ENCODE measurements at places on chromosomes 2 and 18.

GRCh38 chr2:11279398-11279797 lies 65.0 kb downstream of the ROCK2 start:
- no peak for DNase-seq

DNA sequence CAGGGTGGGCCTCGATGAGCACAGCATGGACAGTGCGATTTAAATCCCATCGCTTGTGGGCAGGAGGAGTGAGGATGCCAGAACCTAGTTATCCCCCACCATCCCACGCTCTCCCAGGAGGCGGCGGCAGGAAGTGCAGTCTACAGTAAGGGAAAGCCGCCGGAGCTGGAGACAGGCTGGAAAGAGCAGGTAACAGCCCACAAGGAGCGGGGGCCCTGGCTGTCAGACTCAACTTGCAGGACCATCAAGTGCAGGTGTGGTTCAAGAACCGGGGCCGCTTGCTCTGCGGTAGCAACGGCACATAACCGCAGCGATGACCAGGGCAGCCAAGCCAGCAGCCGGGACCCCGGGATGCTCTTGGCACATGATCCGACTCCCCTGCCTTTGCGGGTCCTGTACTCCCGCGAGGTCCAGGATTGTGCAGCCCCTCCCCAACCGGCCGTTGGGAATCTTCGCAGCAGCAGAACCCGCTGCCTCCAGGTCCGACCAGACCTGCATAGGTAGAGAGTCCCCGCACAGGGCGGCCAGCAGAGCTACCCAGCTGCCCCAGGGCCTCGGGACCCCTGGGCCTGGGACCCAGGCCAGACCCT lies 82.1 kb downstream of the BIN1 start:
- DNase-seq = no peak

DNA sequence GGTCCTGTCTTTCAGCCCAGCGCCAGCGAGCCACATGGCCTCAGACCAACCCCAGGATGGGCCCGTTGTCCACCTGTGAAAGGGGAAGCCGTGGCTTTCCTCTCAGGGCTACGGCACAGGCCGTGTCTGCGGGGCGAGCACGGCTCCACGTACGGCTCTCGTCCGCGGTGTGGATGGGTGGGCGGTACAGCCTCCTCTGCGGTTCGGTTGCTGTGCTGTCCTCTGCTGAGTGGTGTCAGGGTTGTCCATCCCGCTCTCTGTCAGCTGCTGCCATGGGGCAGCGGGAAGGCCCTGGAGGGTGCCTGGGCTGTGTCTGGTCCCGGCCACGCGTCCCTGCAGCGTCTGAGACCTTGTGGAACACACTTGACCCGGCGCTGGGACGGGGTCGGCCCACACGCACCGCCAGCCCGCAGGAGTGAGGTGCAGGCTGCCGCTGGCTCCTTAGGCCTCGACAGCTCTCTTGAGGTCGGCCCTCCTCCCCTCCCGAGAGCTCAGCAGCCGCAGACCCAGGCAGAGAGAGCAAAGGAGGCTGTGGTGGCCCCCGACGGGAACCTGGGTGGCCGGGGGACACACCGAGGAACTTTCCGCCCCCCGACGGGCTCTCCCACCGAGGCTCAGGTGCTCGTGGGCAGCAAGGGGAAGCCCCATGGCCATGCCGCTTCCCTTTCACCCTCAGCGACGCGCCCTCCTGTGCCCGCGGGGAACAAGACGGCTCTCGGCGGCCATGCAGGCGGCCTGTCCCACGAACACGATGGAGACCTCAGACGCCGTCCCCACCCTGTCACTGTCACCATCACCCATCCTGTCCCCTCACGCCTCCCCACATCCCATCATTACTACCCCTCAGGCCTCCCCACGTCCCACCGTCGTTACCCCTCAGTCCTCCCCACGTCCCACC lies 128.7 kb downstream of the NFATC1 start:
- DNase-seq = no peak

DNA sequence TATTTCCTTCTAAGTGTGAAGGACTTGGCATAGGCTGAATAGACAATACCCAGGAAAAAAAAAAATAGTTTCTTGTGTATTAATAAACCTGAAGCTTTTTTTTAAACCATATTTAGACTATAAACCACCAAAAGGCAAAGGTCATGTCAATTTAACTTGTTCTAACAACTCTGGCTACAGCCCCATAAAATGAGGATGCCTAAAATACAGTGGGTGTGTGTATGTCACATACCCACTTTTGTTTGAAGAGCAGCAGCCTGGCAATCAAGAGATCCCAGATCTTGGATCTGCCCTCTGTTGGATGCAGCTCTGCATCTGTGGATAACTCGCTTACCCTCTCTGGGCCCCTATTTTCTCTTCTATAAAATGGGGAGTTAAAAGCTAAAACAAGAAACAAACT lies 65.4 kb downstream of the SATB2 start:
- no peak for DNase-seq

GRCh38 chr2:42025151-42025582 lies 22.7 kb upstream of the PKDCC start:
- no peak for DNase-seq

DNA sequence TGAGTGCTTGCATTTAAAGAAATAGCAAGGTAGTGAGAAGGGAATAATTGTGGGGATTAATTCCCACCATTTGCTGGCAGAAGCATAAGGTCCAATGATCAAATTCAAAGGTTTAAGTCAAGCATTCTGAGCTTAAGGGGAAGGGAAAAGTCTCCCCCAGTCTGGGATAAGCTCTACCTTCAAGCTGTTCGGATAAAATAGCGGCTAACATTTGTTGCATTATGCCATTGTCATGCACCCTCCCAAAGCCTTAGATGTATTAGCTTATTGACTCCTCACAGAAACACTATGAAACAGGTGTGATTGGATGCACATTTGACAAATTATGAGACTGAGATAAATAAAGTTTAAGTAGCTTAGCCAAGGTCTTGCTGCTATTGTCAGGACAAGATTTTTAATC lies 52.2 kb upstream of the TGIF1 start:
- no peak for DNase-seq

DNA sequence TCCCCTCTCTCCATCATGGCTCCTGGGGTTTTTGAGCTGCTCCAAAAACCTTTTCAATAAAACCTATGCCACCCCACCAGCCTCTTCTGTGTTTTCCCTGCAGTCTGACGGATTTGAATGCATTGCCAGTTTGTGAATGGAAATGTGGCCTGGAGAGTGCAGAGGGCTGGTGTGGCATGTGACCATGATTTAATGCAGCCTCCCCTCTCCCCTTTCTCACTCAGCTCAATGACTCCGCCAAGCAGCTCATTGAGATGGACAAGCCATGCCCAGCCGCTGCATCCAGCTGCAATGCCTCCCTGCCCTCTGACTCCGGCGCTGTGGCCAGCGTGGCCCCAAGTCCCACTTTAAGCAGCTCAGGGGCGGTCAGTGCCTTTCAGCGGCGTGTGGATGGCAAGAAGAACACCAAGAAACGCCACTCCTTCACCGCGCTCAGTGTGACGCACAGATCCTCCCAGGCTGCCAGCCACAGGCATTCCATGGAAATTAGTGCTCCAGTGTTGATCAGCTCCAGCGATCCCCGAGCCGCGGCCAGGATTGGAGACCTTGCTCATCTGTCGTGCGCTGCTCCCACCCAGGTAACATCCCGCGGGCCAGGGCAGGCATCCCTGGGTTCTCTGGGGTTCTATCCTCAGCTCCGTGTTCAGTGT lies 215.3 kb downstream of the SEPTIN10 start:
- no peak for DNase-seq

GRCh38 chr18:21912339-21913239 lies 172.0 kb downstream of the MIB1 start:
- no peak for DNase-seq

- DNase-seq = no peak
These were observed 264.6 kb upstream of the CYP26B1 start for GRCh38 chr2:72412214-72412613.

DNA sequence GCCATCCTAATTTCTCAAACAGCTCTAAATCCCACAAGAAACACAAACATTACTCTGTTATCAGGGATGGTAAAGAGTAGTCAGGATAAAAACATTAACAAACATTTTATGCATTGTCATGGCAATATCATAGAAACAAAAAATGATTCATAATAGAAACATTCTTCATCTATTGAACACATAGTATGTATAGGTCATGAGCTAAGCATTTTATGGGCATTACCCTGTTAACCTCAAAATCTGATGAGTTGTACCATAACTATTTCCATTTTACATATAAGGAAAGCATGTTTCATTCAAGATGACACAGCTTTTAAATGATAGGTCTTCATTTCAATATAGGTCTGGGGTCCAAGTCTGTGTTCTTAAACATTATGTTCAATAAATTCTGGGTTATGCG lies 344.9 kb downstream of the RND3 start:
- no peak for DNase-seq

DNA sequence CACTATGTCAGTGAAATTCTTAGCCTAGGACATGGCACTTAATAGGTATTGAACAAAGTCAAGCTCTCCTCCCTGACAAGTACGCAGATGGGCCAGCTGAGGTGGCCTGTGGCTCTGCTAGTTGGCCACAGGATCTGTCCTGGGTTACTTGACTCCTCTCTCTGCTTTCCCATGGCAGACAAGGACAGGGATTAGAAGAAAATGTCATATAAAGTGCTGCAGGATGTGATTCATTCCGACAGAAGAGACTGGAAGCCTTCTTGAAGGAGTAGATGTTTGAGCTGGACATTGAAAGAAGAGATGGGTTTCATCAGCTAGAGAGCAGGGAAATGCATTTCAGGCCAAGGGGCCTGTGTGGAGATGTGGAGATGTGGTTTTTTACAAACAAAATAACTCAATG lies 46.7 kb downstream of the SMAD7 start:
- no peak for DNase-seq

DNA sequence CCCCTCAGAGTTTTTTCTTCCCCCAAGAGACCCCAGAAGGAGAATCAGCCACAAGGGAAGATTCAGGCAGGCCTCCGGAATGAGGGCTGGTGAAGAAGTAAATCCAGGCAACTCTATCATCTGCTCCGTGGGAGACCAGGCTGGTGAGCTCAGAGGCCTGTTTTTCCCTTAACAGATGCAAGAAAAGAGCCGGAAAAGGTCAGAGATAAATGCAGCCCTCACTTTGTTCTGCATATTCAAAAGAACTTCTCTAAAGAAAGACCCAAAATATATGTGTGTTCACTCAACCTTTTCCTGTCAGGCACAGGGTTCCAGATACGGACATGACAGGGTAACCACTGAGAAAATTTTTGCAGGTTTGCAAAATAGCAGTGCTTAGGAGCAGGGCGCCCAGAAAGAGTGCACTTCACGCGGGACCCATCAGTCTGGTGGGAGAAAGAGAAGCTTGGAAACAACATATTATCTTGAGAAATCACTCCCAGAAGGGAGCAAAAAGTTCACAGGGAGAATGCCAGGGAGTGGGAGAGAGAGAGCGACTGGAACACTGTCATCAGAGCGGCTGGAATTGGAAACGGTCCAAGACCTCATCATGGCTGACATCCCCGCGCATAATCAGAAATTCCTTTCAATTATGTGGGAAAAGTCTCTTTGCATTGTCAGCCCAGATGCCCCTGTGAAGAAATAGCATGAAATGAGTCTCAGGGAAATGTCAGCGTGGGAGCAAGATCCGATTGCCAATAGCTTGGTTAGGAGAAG lies 244.8 kb upstream of the SLC14A2 start:
- DNase-seq = no peak

GRCh38 chr2:123073371-123073770 lies 951.7 kb upstream of the CNTNAP5 start:
- DNase-seq = no peak

GRCh38 chr2:37769551-37769950 lies 98.1 kb upstream of the CDC42EP3 start:
- no peak for DNase-seq

- no peak for DNase-seq
These were observed 35.8 kb downstream of the KATNAL2 start for GRCh38 chr18:46953195-46953594.

GRCh38 chr2:65256054-65256453 lies 28.4 kb downstream of the ACTR2 start:
- no peak for DNase-seq

- no peak for DNase-seq
These were observed 38.3 kb downstream of the HDAC4 start for GRCh38 chr2:239362507-239362906.

All from GOT3 (cell line).